ENCODE measurements at places on chromosomes 2 and 18.

GRCh38 chr2:152405206-152406118, 70.5 kb downstream of the FMNL2 start:
- no peak for DNase-seq

DNA sequence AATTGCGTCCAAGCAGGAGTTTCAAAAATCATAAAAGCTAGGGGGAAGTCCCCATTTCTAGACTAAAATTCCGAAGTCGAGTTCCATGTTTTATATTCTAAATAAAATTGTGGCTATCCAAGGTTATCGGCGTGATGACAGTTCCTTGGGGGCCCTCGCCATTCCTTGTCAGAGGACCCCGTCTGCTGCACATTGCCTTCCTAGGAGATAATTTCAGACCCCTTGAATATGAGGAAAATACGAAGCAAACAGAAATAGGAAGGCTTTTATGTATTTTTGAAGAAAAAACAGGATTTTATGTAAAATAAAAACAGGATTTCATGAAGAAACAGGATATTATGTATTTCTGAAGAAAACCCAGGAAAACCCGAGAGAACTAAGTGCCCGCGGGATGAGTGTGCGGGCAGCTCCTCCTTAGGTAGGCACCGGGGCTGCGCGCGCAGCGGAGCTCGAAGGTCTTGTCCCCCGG, 465 bp upstream of the PLEKHA3 start:
- no peak for DNase-seq

DNA sequence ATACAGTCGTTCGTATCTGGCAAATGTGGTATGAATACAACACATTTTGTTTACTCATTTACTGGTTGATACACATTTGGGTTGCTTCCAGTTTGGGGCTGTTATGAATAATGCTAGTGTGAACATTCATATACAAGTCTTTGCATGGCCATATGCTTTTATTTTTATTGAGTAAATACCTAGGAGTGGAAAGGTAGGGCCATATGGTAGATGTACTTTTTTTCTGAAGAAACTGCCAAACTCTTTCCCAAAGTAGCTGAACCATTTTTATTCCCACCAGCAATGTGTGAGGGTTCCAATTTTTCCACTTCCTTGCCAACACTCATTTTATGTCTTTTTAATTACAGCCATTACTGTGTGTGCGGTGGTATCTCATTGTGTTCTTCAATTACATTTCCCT, 496.2 kb upstream of the NRXN1 start:
- DNase-seq = no peak

DNA sequence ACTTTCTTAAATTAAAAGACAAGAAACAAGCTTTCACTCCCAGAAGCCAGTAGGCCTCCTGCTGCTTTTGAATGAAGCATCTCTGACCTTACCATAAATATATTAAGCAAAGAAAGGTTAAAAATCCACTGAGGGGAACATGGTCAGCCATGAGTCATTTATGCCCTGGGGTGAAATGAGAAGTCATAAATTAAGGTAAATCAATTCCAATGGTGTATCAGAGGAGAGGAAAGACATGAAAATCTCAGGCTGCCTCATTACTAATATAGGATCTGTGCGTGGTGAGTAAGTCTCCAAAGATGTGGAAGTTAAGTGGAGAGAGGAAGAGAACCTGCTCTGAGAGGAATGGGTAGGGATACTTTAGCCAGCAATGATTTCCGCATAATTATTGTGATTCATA, 292.3 kb upstream of the CHAC2 start:
- no peak for DNase-seq

DNA sequence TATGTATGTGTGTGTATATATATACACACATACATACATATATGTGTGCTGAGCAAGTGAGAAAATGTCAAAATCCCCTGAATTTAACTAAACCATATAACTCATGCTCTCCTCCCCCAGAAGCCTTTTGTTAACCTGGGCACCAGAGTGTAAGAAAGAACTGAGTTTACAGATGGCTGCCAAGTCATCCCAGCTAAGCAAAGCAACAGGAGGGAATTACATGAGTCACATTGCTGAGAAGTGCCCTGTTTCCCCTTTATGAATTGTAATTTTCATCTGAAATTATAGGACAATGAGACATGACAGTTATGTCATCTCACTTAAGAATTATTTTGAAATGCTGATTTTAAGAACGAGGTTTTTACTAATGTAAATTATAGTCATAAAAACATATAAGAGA, 29.9 kb downstream of the SCN7A start:
- no peak for DNase-seq

DNA sequence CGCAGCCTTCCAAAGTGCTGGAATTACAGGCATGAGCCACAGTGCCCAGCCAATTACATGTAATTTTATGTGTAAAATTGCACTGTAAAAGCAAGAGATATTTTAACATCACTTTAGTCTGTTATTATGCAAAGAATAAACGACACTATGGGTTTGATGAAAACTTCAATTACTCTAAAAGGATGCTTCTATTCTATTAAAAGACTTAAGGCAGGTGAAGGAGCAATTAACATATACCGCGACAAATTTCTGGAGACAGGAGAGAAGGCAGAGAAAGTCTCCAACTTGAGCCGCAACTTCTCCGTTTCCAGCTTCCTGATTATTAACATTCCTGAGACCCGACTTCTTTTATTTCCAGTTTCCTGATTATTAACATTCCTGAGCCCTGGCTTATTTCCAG, 53.7 kb downstream of the FAM210A start:
- DNase-seq = no peak

GRCh38 chr18:27198036-27198435, 12.9 kb upstream of the CHST9 start:
- DNase-seq = no peak

GRCh38 chr2:158211502-158211901, 109.8 kb downstream of the UPP2 start:
- DNase-seq = no peak

- DNase-seq = peak; percentile 53
These were observed at the start of gene LANCL1 for GRCh38 chr2:210476194-210477128. LANCL1 (minus strand) TSS chr2:210476759; CDS start chr2:210476396, 363 bp downstream.

GRCh38 chr2:52852006-52852405, 915.6 kb upstream of the CHAC2 start:
- DNase-seq = no peak

GRCh38 chr2:95115418-95115817, 6.2 kb downstream of the MRPS5 start:
- no peak for DNase-seq

DNA sequence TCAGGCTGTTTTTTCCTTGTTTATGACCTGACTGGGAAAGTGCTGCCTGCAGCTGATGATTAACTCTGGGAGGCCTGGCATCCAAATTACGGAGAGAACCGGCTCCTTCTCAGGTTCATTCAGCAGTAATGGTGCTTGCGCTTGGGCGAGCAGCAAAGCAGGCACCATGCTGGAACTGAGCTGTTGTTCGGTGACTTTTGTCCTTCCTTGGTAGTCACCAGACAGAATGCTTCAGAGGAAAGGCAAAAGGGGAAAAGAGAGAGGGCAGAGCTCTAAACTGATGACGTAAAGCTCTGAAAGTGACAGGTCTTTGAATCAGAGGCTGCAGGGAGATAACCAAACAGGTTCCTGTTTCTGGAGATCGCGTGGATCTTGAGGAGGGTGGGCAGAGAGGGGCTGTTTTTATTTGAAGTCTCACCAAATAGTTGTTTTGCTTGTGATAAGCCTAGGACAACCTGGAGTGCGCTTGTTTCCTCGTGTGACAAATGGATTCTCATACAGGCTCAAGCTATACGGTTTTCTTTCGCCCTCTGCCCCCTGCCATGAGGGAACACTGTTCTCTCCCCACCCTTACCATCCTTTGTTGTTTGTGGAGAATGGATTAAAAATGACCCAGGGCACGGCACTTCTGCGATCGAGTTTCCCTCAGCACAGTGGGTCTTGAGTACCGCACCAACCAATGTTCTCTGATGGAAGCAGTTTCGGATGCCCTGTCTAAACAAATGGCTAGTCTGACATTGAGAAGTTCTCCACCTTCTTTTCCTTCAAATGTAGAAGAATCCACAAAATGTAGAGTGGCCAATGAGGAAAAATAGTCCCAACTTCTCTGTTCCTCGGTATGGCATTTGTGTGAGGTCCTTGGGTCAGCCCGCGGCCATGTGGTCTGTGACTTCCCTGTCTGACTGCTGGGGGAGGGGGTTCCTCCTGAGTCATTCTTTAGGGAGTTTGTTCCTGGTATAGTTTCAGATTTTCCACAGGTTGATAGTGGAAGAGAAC, 1.3 kb downstream of the RASGRP3 start:
- no peak for DNase-seq

DNA sequence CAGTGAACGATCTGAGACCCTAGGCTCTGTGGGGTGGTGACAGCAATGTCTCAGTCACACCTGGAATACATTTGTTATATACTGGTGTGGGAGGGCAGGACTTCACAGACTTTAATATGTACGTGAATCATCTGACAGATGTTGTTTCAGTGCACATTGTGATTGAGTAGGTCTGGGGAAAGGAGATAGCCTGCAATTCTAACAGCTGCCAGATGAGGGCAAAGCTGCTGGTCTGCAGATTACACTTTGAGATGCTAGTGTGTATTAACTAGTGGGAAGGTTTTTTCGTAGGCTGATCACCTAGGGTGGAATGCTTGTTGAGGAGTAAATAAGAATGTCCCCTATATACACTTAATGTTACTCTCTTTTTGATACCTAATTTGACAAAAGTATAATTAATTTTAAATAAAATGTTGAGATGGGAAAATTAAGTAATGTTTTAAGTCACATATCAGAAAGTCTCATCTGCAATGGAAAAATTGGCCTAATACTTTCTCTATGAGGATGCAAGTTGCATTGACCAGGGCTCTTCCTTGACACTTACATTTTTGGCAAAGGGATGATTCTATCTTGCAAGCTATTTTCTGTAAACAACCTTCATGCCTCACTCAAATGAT, 496.9 kb upstream of the HNMT start:
- no peak for DNase-seq

- no peak for DNase-seq
These were observed 56.4 kb downstream of the SNORC start for GRCh38 chr2:232926431-232926939.

GRCh38 chr2:194616334-194616733, 1040.7 kb upstream of the SLC39A10 start:
- DNase-seq = no peak

DNA sequence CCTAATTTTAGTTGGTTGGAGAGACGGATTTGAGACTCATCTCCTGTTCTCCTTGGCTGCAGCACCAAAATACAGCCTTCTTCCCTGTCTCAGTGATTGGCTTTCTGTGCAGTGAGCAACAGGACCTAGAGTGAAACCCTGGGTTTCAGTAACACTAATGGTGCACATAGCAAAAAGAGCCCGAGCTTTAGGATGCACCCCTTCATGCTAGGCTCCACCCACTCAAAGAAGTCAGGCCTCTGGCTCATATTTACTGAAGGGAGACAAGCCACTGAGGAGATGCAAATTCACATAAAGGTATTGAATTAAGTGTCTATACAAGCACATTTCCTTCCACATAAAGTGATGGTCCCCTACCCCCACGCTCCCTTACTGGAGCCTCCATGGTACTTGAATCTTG, 131.9 kb upstream of the CHAC2 start:
- DNase-seq = no peak

DNA sequence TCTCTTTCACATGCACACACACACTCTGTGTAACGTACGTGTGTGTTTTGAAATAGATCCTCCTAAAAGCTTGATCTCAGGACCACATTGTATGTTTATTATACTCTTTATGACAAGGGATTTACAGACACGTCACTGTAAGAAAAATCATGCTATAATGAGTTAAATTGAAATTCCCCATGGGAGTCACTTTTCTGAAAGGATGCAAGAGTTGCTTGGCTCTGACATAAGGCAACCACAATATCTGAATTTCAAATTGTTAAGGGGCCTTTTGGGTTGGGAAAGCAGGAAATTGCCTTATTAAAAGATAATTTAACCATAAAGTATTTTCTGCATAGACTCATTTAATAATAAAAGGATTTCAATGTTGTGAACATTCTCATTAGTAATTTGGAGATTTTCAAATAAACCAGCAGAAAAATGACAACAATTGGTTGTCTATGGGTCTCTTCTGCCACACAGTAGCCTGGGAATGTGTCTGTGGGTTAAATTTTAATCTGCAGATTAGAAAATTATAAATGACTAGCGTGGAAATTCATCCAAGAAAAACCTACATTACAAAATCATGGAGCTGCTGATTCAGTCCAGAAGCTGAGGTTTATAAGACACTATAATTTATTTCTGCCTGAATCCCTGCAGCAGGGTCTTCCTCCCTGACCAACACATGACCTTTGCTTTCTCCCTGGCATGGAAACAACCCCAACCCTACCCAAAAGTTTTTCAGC, 75.9 kb upstream of the PID1 start:
- no peak for DNase-seq

DNA sequence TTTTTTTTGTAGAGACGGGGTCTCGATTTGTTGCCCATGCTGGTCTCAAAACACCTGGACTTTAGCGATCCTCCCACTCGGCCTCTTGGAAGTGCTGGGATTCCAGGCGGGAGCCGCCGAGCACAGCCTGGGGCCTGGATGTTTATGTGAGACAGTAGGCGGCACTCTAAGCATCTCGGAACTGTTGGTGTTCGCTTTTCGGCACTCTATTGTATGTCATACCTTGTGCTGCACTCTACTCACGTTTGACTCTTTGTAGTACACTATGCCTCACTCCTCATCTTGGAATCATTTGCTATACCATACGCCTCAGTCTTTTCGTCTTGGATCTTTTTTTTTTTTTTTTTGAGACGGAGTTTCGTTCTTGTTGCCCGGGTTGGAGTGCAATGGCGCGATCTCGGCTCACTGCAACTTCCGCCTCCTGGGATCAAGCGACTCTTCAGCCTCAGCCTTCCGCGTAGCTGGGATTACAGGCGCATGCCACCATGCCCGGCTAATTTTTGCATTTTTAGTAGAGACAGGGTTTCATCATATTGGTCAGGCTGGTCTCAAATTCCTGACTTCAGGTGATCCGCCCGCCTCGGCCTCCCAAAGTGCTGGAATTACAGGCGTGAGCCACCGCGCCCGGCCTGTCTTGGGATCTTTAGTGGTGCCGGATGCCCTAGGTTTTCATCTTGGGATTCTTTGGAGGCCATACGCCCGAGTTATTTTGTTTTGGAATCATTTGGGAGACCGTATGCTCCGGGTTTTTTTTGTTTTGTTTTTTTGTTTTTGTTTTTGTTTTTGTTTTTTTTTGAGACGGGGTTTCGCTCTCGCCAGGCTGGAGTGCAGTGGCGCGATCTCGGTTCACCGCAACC, 24.2 kb upstream of the ZDBF2 start:
- DNase-seq = no peak

GRCh38 chr2:47438783-47439182, 35.8 kb downstream of the MSH2 start:
- no peak for DNase-seq

GRCh38 chr2:125959047-125959446, 696.9 kb upstream of the GYPC start:
- no peak for DNase-seq

GRCh38 chr2:207224791-207225482, 59.2 kb upstream of the KLF7 start:
- no peak for DNase-seq

GRCh38 chr18:69720422-69720821, 227.3 kb downstream of the CD226 start:
- no peak for DNase-seq
